Stimulated activated CD4-positive, alpha-beta T cell treated with anti-CD3 and anti-CD28 coated beads, TNF-alpha, amount 100 ng/mL, for 1 hour (primary cell): ENCODE measurements at places on chromosomes 3 and 15.

DNA sequence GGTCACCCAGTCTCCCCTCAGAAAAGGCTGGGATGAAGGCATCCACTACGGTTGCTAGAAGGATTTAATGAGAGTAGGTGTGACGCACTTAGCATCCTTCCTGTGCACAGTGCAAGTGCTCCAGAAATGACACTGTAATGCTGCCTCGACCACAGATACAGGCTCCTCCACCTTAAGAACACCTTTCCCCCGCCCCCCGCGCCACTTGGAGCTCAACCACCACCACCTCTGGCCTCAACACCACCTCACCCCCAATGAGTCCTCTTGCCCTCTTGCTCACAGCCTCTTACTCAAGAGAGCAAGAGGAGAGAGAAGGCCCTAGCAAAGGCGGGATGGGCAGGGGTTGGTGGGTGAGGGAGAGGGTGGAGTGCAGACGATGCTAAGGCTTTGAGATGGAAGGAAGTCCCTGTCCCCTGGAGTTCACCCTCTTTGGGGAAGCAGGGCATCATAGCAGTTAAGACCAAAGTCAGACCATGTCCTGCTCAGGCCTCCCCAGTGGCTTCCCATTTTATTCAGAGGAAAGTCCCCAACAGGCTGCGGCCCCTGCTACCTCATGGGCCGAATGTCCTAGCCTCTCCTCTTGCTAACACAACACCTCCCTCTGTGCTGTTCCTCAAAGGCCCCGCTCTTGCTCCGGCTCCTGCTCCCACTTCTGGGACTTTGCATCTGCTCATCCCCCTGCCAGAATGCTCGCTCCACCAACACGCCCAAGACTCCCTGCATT is 8.3 kb downstream of the STARD5 start:
- DNase-seq: no peak

DNA sequence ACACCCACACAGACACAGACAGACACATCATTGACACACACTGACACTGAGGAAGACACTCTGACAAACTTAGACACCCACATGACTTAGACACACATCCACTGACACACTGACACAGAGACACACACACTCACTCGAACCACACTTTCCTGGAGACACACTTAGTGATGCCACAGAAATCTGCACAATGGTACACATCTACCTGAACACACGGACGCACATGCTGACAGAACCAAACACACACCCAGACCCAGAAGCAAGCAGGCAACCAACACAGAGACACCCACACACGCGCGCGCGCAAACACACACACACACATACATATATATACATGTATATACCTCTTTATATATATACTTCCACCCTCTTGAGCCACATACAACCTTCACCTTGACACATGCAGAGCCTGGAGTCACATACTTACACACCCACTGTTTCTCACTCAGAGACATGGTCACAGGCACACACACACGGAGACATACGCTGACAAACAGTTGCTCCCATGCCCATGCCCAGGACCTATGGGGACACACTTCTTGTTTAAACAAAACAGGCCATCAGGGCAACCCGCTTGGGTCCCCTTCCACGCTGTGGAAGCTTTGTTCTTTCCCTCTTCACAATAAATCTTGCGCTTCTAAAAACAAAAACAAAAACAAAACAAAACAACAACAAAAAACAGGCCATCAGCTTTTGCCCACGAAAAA is 913 bp upstream of the SCN5A start:
- no peak for DNase-seq

DNA sequence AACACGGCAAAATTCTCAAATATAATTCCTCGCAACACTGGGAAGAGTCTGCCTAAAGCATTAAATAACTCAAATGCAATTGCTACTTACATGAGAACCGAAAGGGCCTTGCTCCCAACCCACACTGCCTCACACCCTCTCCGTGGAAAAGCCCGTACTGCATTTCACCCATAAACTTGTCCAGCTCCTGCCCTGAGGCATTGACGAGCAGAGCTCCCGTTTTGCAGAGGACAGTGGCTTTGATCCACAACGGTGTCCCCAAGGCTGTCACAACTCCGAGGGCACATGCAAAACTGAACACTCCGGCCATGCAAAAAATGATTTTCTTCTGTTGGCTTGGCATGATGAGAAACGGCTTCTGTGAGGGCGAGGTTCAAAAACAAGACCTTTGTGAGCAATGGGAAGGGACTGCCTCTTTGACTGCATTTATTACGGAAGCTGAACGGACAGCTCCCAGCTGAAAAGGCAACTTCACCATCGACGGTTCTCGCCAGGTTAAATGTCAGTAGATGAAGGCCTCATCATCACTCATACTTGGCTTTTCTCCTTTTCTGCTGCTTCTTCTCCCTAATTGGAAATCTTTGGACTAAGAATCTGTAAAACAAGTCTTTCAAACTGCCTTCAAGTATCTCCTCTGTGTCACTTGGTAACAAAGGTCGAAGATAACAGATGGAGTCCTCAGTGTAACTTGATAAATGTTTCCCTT is at the start of gene CLRN1:
Gene CLRN1 (minus strand): TSS at position 362 of the 706 bp plus-strand sequence. CDS start 19 bp downstream, at position 343.
- DNase-seq: no peak

DNA sequence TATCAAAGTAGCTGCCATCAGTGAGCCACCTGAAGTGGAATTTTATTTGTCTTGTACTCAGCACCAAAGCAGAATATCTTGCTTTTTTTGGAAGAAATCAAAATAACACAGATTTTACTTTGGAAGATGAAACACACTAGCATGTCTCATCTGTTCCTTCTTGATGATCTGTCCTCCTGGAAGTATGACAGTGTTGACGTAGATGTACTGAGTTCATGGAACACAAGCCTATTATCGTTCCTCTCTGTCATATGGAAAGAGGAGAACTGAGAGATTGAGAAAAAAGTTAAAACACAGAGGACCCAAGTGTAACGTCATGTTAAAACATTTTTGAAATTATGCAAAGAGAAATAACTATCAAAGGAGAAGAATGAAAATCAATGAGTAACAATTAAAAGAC is 340.2 kb downstream of the ROBO2 start:
- no peak for DNase-seq

- no peak for DNase-seq
Measured at GRCh38 chr3:35335703-35336102, 303.6 kb upstream of the ARPP21 start.

- no peak for DNase-seq
Measured at GRCh38 chr3:123464211-123464610, 15.3 kb upstream of the ADCY5 start.

- no peak for DNase-seq
Measured at GRCh38 chr3:72031581-72031980, 246.6 kb upstream of the PROK2 start.

- DNase-seq: no peak
Measured at GRCh38 chr3:35708394-35709271, 69.3 kb downstream of the ARPP21 start.

GRCh38 chr3:39281533-39281932 is 1.7 kb upstream of the CX3CR1 start:
- DNase-seq: no peak
